T-helper 2 cell (primary cell): ENCODE measurements at places on chromosomes 5 and 9.

- DNase-seq: no peak
These were observed 183.1 kb downstream of the TRIO start for GRCh38 chr5:14326035-14326903.

GRCh38 chr9:82720515-82720914, 342.4 kb downstream of the RASEF start:
- no peak for DNase-seq

DNA sequence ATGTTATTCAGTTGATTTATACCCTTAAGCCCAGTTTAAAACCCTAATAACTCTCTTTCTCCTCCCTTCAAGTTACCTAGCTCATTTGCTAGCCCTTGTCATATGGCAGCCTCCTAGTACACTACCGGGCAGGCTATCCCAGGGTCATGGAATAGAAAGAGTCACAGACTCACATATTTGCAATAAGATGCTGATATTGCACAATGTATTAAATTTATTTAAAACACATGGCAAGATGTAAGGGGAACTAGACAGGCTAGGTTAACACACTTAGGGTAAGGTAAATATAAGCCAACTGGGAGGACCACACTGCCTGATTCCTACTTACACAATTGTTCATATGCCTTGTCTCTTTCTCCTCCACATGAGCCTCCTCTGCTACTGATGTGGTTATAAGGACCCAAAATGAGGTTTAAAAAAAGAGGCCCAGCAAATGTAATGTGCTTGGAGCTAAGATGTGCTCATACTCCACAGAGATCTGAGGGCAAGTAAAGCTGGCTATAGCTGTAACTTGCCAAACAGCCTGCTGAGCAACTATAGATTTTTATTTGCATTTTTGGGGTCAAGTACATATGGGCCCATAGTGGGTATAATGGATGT, 130.0 kb downstream of the ENC1 start:
- DNase-seq: no peak

GRCh38 chr9:127575875-127576778, 36.0 kb upstream of the STXBP1 start:
- no peak for DNase-seq

DNA sequence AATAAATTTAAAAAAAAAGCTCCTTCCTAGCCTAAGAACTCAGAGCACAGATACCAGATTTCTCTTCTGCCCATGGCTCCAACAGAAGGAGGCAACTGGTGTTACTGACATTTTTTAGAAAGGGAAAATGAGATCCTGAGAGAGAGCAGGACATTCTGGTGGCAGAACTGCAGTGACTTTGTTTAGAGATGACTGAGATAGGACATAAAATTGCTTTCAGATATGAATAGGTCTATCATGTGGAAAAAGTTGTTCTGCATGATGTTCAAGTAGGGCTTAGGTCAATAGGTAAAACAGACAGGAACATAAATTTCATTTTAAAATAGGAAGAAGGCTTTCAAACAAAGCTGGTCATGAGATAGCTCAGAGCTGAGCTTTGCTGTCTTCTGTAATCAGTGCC, 49.6 kb downstream of the NIPAL4 start:
- no peak for DNase-seq

DNA sequence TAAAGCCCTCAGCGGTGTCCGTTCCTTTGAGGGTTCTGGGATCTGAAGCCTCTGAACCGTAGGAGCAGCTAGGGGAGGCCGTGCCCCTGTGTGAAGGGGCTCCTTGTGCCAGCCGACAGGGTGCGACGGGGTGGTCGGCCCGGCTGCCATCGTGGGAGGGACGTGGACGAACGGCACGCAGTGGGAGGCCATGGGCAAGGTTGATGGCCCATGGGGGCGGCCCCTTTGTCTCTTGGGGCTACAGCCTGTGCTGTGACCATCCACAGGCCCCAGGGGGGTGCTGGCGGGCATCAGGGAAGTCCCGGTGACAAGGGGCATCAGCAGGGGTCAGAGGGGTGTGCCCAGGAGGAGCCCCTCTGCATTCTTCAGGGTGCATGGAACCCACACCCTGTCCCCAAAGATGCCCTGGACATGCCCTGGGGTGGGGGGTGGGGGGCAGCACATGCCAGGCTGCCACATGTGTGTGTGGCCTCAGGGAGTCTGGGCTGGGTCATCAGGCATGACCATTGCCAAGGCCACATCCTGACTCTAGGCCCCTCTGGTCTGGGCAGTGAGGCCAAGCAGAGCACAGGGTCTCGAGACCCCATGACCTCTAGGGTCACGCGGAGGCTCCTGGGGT, 49.6 kb upstream of the CACNA1B start:
- no peak for DNase-seq

DNA sequence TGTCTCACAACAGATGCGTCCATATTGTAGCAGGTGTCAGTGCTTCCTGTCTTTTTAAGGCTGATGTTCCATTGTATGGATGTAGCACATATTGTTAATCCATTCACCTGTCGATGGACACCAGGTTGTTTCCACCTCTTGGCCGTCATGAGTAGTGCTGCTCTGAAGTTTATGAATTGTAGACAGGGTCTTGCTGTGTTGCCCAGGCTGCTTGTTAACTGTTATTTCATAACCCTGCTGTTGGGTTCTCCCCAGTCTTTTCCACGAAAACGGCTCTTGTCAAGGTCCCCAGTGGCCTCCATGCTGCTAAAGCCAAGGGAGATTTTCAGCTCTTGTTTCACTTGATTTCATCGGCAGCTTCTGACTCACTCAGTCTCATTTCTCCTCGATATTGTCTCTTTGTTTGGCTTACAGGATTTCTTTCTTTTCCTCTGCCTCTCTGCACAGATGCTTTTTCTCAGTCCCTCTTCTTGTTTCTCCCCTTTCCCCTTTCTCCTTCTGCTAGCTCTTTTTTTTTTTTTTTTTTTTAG, 12.1 kb upstream of the PSD2 start:
- DNase-seq: no peak

DNA sequence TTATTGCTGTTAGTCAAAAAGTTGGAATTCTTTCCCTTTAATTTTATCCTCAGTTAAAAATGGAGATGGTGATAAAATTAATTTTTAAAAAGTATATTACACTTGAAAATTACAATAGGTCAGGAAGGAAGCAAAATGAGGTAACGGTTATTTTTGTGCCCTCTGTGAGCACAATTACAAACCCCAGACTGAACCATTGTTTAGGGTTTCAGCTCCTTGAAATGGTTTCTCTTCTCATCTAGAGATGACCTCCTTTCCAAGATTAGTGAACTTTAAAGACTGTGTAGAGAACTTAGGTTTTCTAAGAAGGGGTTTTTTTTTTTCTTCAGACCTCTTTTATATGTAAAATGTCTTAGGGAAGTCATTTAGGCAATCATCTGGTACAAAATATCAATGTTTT, 126.2 kb upstream of the CHD1 start:
- DNase-seq: no peak

GRCh38 chr5:56069652-56070226, 75.0 kb upstream of the IL6ST start:
- DNase-seq: no peak

GRCh38 chr9:38263532-38263931, 129.0 kb upstream of the ALDH1B1 start:
- DNase-seq: no peak
